Stimulated activated CD4-positive, alpha-beta T cell treated with anti-CD3 and anti-CD28 coated beads, Interleukin-4, amount 100 ng/mL, for 1 hour (primary cell): ENCODE measurements at places on chromosomes 7 and 10.

DNA sequence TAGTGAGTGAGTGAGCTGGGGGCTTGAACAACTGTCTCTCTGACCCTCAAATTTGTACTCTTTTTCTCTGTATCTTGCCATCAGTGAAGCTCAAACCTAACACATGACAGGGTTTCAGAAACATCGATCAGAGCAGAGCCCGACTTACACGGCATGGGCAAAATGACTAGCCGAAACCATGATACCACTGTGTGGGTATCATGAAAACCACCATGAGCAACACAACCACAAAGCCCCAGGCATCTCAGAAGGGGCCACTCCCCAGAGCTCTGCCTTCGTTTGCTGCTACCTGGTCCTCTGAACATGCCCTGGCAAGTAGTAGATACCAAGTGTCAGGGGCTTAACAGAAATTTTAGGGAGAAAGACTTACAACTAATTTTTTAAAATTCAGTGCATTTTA, 308.5 kb downstream of the WDR11 start:
- no peak for DNase-seq

- no peak for DNase-seq
Observed at GRCh38 chr10:124381011-124381611, 37.6 kb downstream of the OAT start.

DNA sequence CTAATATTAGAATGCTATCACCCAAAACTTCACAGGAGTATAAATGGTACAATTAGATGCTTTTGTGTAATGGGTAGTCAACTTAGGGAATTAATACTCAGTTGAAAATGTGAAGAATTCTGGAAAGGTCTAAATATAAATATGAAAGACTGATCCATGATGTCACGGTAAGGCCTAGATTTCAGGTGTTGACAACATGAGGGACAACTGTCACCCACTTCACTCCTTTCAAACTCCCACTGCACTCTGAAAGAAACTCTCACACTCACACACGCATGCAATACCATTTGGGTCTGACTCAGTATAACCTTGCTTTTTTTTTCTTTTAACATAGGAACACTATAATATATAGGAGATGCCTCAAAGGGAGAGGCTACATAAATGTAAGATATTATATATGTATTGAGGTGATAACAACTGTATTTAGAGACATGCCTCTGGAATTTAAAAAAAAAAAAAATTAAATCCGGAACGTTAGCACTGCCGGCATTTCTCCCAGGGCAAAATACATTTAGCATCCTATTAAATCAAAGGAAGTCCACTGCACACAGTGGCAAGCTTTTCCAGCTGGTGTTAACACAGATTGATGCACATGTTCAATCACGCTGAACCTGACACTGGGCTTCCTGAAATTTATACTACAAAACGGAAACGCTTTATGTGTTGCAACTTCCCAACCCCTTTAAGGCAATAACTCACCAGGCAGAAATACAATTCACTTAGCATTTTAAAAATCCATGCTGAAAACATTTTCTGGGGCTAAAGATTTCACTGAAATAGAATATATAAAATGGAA, 74.9 kb downstream of the RSU1 start:
- DNase-seq = no peak

DNA sequence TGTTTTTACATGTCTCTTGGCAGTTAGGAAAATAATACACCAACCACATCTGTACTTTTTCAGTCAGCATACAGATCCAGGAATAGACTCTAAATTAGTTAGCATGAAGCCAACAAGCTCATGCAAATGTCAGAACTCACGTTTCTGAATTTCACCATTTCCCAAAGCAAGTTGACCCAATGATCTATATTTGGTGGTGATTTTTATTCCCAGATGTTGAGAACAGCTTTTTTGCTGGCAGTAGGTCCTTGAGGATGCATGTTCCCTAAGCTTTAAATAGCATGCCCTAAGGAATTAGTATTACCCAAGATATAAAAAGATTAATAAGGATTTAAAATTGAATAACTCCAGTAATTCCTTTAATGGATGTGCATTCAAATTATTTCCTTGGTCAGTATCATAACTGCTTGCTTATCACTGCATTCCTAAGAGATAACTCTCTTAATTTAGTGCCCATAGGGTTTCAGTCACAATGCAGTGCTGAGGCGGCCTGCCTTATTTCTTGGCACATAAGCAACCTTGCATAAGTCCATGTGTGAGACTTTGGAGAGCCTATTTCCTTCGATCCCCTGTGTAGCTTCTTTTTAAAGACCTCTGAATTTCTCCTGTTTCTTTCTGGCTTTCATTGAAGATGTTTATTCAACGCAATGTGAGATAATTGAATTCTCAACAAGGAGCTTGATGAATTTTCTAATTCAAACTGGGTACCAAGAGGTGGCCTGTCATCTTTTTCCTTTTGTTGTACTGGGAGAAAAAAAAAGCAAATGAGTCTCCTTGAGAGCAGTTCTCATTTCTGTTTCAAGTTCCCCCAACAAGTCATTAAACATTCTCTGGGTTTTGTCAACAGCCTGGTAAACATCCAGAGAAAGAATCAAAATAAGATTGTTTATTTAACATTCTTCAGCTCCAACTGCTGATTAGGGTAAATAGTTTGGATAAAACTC, 135.3 kb upstream of the MEOX2 start:
- DNase-seq = no peak

GRCh38 chr10:126210051-126210651, 178.1 kb downstream of the ADAM12 start:
- DNase-seq = no peak

DNA sequence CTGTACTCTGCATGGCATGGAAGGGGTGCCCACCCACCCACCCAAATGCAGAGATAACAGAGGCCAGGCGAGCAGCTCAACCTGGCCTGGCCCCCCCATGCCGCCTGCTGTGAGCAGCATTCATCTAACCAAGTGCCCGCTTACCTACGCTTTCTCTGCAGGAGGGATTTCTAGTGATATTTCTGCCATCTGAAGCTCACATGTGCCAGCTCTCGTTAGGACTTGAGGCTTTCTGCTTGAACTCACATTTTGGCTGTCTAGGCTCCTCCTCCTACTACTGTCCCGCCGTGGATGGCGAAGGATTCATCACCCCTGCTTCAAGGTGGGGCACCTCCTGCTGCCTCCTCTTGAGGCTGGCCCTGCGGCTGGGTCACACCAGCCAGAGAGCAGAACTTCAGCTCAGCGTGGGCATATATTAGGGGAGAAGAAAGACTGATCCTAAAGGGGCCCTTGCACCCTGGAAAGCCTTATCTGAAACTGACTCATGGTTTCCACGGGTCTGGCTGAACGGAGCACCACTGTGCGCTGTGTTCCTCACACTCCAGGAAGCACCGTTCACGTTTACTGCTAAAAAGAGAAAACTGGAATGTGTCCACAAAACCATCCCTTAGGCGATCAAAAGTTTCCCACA, 45.5 kb downstream of the CTBP2 start:
- DNase-seq = no peak

DNA sequence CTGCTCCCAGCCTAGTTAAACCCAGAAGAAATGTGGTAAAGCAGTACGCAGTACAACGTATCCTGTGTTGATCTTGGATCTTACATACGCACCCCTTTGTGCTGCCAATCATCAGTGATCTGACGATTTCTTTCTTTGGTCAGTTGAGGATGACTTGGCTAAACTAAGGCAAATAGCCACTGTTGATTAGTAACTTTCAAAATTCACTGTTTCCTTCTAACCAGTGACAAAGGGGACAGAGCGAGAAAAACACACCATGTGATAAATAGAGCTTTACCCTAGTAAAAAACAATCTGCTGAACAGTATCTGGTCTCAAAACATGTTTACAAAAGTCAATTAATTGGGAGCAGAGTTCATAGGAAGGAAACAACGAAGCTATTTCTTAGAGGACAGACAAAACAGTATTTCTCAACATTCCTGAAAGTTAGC, 123.2 kb upstream of the RAB18 start:
- no peak for DNase-seq
